ENCODE measurements at places on chromosomes 3 and 15.

DNA sequence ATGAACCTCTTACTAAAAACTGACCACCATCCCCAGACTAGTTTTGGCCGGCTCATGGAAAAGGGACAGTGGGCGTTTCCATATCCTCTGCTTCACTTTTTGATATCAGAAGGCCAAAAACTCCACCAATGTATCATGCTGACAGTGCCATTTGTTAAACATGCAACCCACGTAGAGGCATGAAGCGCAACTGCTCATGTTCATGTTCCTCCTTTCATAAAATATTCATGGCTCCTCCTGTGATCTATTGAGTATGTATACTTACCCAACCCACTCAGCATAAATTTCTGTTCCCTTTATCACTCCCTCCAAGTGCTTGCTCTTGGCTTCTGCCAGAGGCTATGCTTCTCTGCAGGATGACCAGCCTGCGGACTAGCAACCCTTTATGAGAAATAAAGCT, 58.7 kb upstream of the TGFBR2 start:
- DNase-seq, result no peak

DNA sequence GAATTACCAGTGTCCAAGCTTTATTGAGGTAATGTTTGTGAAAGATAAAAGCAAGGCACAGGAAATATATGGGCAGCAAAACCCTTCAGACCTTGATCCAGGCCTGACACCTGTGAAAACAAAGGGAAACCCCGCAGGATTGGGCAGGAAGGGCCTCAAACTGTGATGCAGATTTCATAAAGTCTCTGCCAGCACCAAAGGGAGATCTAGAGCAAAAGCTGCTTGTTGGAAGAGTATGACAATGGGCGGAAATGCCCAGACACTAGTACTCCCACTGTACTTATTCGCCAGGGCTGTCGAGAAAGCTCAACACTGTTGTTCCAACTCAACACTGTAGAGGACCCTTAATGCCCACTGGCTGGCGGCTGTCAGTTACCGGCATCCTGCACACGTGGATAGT, 207.9 kb downstream of the CD47 start:
- DNase-seq, result no peak

DNA sequence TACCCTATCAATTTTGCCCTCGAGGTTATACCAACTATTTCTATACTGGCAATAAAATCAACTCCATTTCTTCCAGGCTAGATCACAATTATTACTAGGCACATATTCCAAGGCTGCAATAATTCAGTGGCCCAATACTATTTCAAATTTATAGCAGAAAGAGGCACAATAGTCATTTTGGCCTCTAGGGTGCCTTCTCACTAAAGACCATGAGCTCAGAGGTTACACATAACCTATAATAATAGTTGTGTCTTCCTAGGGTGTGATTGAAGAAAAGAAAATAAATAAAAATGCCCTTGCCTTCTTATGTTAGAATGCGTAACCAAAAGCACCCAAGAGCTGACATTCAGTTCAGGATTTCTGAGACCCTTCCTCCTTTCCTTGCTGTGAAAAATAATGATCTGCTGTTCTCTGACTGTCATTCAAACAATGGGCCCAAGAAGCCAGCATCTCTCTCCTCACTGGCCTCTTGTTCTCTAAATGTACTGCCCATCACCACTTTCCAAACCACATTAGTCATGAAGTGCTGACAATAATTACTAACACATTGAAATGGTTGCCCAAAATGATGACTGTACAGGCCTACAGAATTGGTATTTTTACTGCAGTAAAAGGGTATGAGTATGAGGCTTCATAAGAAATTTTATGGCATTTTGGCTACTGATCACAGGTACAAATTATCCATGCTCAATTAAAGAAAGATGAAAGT, 244.8 kb downstream of the LRRN1 start:
- no peak for DNase-seq

GRCh38 chr3:185789134-185789533, 35.7 kb downstream of the IGF2BP2 start:
- no peak for DNase-seq

GRCh38 chr3:64216274-64217147, 8.8 kb downstream of the PRICKLE2 start:
- no peak for DNase-seq

All from NCI-H187 treated with DMSO at 0.1 percent for 48 hours (cell line).